ENCODE measurements at places on chromosomes 2 and 18. TPM values are rescaled to one million over a fixed set of nuclear protein-coding genes. Genes with fewer than 3 reads are reported as not detected.

ZNF804A gene
- not detected for total RNA-seq

DNA sequence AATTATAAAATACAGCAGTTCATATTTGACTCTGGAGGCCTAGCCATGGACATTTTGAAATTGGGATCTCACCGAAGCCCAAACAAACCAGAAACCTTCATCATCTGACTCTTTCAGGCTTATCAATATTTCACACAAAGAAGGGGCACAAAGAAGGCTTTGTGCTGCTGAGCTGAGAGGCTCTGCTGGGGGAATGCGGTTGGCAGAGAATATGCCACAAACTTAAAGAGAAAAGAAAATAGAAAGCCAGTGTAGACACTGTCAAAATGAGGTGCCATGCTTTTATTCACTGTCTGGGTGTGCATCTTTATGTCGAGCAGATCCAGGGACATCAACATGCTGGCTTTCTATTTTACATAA lies 162.6 kb downstream of the QPCT start:
- H3K4me1 ChIP-seq: peaks cover 8% of the 10 kb centered on the region
- no peak overlapping the region for H3K27ac ChIP-seq
- H3K4me3 ChIP-seq: no peak overlapping the region
- no peaks in the 10 kb centered on the region for H3K27me3 ChIP-seq
- DNase-seq: no peak

GRCh38 chr18:24209558-24209957 lies 70.7 kb downstream of the CABYR start:
- no peaks in the 10 kb centered on the region for H3K4me1 ChIP-seq
- no peak for DNase-seq
- H3K36me3 ChIP-seq: no peaks in the 10 kb centered on the region
- H3K4me3 ChIP-seq: no peak overlapping the region
- H3K27ac ChIP-seq: no peak overlapping the region

GRCh38 chr2:48272199-48272598 lies 257.8 kb upstream of the STON1 start:
- no peaks in the 10 kb centered on the region for H3K4me1 ChIP-seq
- no peaks in the 10 kb centered on the region for H3K36me3 ChIP-seq
- no peak for DNase-seq
- H3K27ac ChIP-seq: no peak overlapping the region
- H3K27me3 ChIP-seq: no peaks in the 10 kb centered on the region
- H3K4me3 ChIP-seq: no peak overlapping the region

- no peak overlapping the region for H3K27ac ChIP-seq
- H3K4me1 ChIP-seq: no peaks in the 10 kb centered on the region
- H3K4me3 ChIP-seq: no peak overlapping the region
- no peaks in the 10 kb centered on the region for H3K27me3 ChIP-seq
- no peaks in the 10 kb centered on the region for H3K36me3 ChIP-seq
Measured at GRCh38 chr2:13821255-13821880, 811.1 kb upstream of the LRATD1 start.

SNRNP200 gene
- total RNA-seq: 119 TPM

- H3K36me3 ChIP-seq: peaks cover 6% of the 10 kb centered on the region
- H3K27ac ChIP-seq: no peak overlapping the region
Measured at GRCh38 chr2:221504905-221505304, 67.2 kb downstream of the EPHA4 start.

DNA sequence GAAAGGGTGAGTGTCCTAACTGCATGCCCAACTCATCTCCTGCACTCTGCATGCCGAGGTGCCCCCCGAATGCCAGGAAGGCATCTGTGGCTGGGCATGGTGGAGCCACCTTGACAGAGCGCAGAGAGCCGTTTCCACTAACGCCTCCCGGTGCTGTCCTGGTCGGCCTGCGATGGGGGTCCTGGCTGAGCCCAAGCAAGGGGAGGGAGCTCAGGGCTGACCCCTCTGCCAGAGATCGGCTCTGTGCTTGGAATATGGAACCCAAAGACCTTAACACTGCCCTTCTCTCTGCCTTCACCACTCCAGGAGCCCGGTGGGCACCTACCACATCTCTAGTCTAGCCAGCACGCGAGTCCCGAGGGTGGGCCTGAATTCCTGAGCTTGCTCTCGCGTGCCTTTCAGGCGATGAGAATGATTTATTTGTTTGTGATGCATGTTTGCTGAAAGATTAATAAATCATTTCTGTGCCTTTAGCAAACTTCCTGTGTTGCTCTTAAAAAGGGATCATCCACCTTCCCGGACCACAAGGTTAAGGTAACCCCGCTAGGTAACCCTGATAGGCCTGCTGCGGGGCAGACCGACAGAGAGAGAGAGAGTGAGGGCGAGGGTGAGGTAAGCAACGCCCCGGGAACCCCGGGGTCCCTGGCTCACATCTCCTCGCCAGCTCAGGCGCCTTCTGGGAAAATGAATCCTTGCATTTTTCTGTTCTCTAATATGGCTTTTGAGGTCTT lies 35.3 kb downstream of the PDIA6 start:
- peak; percentile 24 for DNase-seq
- no peak overlapping the region for H3K4me3 ChIP-seq
- H3K27me3 ChIP-seq: no peaks in the 10 kb centered on the region
- H3K4me1 ChIP-seq: peaks cover 13% of the 10 kb centered on the region
- peaks cover 39% of the 10 kb centered on the region for H3K36me3 ChIP-seq
- H3K27ac ChIP-seq: no peak overlapping the region

DNA sequence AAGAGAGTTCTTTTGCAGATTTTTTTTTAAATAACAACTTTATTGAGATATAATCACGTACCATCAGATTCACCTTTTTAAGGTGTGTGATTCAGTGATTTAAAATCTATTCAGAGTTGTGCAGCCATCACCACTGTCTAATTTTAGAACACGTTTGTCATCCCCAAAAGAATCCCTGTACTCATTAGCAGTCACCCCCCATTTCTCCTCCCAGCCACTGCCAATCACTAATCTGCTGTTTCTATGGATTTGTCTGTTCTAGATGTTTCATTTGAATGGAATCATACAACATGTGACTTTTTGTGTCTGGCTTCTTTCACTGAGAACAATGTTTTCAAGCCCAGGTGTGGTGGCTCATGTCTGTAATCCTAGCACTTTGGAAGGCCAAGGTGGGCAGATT lies 55.4 kb upstream of the RAPH1 start:
- DNase-seq: no peak
- H3K4me3 ChIP-seq: no peak overlapping the region
- no peak overlapping the region for H3K27ac ChIP-seq
- H3K4me1 ChIP-seq: peaks cover 5% of the 10 kb centered on the region
- H3K36me3 ChIP-seq: no peaks in the 10 kb centered on the region

DES gene
- 30.2 TPM for total RNA-seq

REG1A gene
- total RNA-seq: not detected

DNA sequence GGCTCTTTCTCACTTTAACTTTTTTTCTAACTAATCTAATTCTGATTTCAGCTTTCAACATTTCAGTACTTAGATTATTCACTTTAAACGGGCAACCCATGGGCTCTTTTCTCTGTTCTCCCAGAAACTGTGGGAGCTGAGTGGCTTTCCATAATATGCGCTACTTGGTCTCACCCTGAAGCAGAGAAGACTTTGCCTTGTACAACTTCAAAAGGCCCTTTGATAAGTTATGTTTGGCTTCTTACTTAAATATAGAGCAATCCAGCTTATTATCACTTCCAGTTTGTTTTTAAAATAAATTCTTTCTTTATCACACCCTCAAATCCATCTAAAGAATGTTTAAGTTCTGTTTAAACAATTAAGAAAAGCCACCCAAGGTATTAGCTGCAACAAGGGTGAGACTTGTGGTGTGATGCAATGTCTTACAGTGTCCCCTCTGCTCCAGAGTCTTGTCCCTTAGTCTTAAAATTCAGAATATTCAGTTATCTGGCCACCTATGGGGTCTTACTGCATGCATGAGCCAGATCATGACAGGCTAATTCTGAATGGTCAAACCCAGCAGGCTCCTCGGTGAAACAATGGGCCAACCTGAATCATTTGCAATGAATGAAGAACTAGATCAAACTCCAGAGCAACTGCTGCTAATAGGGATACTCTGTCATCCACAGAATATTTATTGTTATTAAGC lies 38.8 kb downstream of the GCG start:
- no peaks in the 10 kb centered on the region for H3K36me3 ChIP-seq
- no peaks in the 10 kb centered on the region for H3K27me3 ChIP-seq
- peaks cover 37% of the 10 kb centered on the region for H3K4me1 ChIP-seq
- H3K27ac ChIP-seq: no peak overlapping the region
- no peak overlapping the region for H3K4me3 ChIP-seq
- no peak for DNase-seq

GRCh38 chr2:69453475-69454129 lies 16.4 kb upstream of the NFU1 start:
- H3K4me3 ChIP-seq: no peak overlapping the region
- DNase-seq: no peak
- no peaks in the 10 kb centered on the region for H3K36me3 ChIP-seq
- no peaks in the 10 kb centered on the region for H3K27me3 ChIP-seq

DNA sequence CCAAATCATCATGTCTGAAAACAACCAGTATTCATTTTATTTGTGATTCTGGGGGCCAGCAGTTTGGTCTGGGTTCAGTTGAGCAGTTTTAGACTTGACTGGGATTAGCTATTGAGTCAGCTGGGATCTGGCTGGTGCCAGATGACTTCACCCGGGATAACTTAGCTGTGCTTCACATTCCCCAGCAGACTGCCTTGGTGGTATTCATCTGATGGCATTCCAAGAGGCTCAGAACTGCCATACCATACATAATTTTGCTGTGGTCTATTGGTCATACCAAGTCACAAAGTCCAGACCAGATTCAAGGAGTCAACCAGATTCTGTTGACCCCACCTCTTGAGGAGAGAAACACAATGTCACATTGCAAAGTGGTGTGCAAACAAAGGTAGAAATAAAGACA lies 7.8 kb upstream of the FSHR start:
- no peaks in the 10 kb centered on the region for H3K36me3 ChIP-seq
- H3K27ac ChIP-seq: no peak overlapping the region
- DNase-seq: no peak
- no peaks in the 10 kb centered on the region for H3K27me3 ChIP-seq
- H3K4me1 ChIP-seq: no peaks in the 10 kb centered on the region
- no peak overlapping the region for H3K4me3 ChIP-seq

- no peak overlapping the region for H3K27ac ChIP-seq
- no peaks in the 10 kb centered on the region for H3K36me3 ChIP-seq
- peak; percentile 42 for DNase-seq
- no peaks in the 10 kb centered on the region for H3K27me3 ChIP-seq
- peaks cover 14% of the 10 kb centered on the region for H3K4me1 ChIP-seq
- H3K4me3 ChIP-seq: no peak overlapping the region
Measured at GRCh38 chr18:2871111-2871720, 24.4 kb downstream of the EMILIN2 start.

- no peaks in the 10 kb centered on the region for H3K4me1 ChIP-seq
Measured at GRCh38 chr2:45452866-45453265, 158.2 kb downstream of the SRBD1 start.

IL36G gene
- total RNA-seq: 20.2 TPM

DNA sequence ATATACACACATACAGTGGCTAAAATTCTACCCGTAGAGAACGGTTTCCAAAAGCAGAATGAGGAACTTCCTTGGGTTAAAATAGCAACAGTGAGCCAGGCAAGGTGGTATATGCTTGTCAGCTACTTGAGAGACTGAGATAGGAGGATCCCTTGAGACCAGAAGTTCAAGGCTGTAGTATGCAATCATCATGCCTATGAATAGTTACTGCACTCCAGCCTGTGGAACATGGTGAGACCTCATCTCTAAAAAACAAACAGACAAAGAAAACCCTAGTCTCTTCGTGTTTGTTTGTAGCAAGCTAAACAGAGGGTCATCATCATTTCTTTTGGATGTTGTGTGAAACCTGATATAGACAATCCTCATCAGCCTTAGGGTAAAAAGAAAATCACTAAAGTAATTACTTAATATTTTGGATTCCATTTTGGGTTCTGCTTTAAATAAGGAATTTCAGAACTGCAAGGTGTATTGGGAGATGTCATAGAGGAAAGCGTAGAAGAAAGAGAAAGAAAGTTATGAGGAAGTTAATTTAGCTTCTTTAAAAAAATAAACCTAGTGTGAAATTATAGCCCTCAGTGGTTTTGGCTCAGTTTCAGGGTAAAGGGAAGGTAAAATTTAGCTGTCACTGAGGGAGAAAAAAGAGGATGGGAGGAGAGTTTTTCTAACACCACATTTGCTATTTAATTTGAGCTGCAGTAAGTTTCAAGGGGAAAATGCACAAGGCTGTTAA lies 46.5 kb downstream of the PLEK start:
- no peaks in the 10 kb centered on the region for H3K36me3 ChIP-seq
- no peak overlapping the region for H3K4me3 ChIP-seq
- H3K27ac ChIP-seq: no peak overlapping the region
- no peak for DNase-seq

- no peak for DNase-seq
- H3K27me3 ChIP-seq: no peaks in the 10 kb centered on the region
- H3K4me1 ChIP-seq: no peaks in the 10 kb centered on the region
Measured at GRCh38 chr2:145958611-145959010, 1438.7 kb upstream of the ZEB2 start.

DNA sequence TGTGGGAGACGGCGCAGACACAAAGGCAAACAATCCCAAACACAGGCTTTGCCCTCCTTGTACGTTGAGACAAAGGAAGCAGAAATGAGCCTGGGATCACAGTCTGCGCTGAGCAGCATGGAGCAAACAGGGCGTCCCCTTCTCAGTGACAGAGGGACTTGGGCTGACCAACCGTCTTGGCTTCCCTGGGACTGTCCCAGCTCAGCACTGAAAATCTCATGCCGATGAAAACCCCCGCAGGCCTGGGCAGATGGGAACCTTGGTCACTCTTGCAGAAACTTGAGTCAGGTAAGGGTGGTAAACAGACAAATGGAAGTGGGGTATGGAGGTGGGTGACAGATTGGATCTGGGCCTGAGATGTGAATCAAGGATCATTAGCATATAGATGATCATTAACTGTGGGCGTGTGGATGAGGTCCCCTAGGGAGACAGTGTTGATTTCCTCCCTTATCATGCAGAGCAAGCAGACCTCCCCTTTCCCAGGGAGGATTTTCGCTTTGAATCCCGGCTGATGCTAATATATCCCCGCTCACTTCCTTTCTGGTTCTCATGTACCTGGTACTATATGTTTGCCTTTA lies 19.1 kb upstream of the SH3BP4 start:
- H3K4me1 ChIP-seq: no peaks in the 10 kb centered on the region
- H3K27me3 ChIP-seq: no peaks in the 10 kb centered on the region
- H3K27ac ChIP-seq: no peak overlapping the region
- H3K4me3 ChIP-seq: no peak overlapping the region
- no peaks in the 10 kb centered on the region for H3K36me3 ChIP-seq

DNA sequence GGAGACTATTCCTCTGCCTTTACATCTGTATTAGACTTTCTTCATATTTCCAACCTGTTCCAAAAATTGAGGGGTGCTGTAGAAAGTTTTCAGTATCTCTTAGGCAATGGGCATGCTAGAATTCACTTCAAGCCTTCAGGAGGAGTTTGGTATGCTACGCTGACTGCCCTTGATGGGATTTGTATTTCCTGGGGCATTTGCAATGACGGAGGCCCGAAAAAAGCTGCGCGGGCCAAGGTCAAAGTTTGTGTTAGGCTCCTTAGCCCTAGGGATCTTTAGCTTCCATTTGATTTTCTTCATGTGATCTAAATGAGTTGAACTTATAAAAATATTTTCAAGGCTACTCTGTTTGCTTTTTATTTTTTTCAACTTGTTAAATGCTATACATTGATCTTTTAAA lies 5.1 kb downstream of the CPS1 start:
- no peak overlapping the region for H3K27ac ChIP-seq
- no peak for DNase-seq
- no peak overlapping the region for H3K4me3 ChIP-seq
- H3K4me1 ChIP-seq: no peaks in the 10 kb centered on the region
- H3K36me3 ChIP-seq: no peaks in the 10 kb centered on the region

- no peak for DNase-seq
- no peaks in the 10 kb centered on the region for H3K36me3 ChIP-seq
- H3K4me1 ChIP-seq: no peaks in the 10 kb centered on the region
- H3K27ac ChIP-seq: no peak overlapping the region
- H3K4me3 ChIP-seq: no peak overlapping the region
- H3K27me3 ChIP-seq: no peaks in the 10 kb centered on the region
Measured at GRCh38 chr2:101162561-101163330, 11.6 kb upstream of the TBC1D8 start.

Measured in suprapubic skin (tissue), 4 donors.